SK-N-SH (cell line): ENCODE measurements at places on chromosomes 12 and 14. TPM values are rescaled to one million over a fixed set of nuclear protein-coding genes. Genes with fewer than 3 reads are reported as not detected.

- DNase-seq = no peak
These were observed 31.0 kb downstream of the RTL1 start for GRCh38 chr14:100872259-100873095.

Gene ADSS1
- polyA plus RNA-seq = 11.8 and 14.3 TPM in 2 replicates

- peak; percentile 32 for DNase-seq
These were observed 57.7 kb downstream of the ATP2A2 start for GRCh38 chr12:110338754-110339153.

DNA sequence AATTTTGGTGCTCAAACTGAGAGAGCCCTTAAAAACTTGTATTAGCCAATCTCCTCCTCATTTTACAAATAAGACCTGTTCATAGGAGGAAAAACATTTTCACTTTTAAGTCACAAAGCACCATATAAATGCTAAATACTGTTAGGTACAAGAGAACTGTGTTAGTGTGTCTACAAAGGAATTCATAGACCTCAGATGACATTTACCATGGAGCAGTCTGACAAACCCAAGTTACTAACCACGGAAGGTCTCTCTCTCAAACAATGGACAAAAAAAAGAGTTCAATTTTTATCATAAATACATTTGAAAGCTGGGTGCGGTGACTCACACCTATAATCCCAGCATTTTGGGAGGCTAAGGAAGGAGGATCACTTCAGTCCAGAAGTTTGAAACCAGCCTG, 10.0 kb downstream of the SBNO1 start:
- DNase-seq = no peak

Gene JPH4
- polyA plus RNA-seq = 8.7 and 8.8 TPM in 2 replicates

DNA sequence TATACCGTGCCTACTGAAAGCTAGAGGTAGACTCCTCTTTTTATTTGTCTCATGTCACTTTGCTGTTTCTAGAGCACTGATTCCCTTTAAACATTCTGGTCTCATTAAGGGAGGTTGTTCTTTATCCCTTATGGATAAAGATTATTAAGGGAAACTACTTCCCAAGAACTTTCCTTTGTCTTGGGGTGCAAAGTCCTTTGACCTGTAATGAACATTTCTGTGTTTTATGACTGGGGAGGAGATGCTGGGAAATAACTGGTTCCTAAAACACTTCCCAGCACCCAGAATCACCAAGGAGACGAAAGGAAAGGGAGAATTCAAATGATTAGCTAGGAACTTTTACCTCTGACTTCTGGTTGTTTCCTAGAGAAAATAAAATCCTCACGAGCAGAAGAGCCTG, 63.2 kb upstream of the ACTN1 start:
- no peak for DNase-seq

DNA sequence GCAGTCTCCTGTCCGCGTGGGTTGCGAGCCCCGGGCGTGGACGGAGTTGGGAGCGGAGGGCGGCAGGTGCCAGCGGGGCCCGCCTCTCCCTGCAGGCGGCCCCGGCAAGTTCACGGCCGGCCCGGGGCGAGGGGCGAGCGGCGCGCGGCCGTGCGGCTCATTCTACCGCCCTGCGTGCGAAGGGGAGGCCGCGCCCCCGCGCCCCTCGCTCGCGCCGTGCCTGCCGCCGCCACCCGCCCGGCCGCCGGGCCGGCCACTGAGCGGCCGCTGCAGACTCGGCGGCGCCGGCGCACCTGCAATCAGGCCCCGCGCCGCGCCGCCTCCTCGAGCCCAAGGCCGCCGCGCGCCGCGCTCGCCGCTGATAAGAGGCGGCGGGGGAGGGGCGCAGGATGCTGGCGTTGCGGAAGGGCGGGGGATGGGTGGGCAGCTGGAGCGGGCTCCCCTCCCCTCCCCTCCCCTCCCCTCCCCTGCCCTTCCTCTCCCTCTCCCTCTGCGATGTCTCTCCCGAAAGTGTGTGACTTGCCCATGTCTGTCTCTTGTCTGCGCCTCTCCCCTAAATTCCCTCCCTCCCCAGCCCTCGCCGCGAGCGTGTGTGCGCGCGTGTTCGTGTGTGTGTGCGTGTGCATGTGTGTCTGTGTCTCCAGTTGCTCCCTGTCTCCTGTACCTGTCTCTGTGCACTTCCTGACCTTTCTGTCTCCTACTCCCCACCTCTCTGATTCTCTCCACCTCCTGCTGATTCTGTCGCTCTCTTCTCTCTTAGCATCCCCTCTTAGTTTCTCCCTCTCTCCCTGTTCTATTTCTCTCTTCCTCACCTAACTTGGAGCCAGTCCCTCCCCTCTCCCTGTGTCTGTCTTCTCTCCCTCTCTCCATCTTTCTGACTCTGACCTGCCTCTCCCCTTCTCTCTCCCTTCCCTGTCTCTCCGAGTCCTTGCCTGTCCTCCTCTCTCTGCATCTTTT, 768.1 kb upstream of the TBX3 start:
- DNase-seq = peak; percentile 88

- peak; percentile 81 for DNase-seq
These were observed 44.4 kb upstream of the PRIMA1 start for GRCh38 chr14:93832665-93833064.

- DNase-seq = no peak
These were observed 397.4 kb downstream of the ADAMTS20 start for GRCh38 chr12:43154498-43155045.

GRCh38 chr12:54475537-54475936, 2.1 kb upstream of the GTSF1 start:
- no peak for DNase-seq

DNA sequence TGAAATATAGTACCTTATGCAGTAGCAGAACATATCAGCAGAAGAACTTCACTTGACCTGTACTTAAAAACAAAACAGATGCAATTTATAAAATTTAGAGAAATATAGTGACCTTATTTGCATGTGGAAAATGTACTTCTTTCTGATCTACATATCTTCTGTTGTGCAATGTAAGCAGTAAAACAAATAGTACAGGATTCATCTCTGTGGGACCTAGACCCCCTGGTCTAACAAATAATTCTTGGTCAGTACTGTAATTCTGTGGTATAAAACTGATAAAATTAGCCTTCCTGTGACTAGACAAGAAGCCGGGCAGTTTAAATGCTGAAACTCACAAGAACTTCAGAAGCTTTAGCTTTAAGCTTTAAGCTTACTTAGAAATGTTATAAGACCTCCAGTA, 21.6 kb downstream of the HIF1A start:
- no peak for DNase-seq

DNA sequence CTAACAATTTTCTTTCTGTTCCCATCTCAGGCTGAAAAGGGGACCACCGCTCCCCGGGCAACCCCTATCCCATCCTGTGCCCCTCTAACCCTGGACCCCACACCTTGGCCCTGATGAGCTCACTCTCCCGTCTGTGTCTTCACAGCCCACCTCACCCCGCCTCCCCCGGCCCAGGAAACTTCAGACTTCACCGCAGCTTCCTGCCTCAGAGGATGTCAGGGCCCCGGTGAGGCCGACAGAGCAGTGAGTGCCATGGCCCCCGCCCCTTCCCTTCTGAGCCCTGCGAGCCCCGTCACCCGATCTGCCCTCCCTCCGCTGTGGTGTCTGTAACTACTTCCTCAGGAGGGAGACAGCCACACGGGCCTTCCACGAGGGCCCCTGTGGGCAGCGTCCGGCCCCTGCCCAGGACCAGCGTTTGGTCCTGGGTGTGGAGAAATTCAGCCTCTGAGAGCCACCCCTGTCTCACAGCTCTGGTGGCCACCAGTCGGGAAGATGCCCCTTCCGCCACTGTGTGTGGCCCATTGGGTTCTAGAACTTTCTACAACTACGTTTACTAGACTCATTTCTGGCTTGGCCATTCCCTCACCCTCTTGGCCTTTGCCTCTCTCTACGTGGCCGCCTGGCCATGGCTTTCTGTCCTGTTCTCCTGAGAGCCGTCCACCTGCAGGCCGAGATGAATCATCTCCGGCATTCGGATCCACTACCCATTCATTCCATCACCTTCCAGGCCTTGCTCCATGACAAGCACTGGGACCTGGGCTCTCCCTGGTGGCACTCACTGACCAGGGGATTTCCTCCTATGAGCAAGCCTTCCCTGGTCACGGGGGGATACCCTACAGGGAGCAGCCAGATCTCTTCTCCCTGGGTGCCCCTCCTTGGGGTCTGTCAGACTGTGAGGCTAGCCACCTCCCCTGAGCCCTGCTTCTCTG, 3.4 kb downstream of the RHOF start:
- DNase-seq = no peak

Gene TGM1
- polyA plus RNA-seq = 2.7 and 3.0 TPM in 2 replicates

Gene ANG
- 3.6 and 3.9 TPM in 2 replicates for polyA plus RNA-seq

Gene PTPRO
- 1.4 and 1.9 TPM in 2 replicates for polyA plus RNA-seq
